ENCODE measurements at places on chromosomes 2 and 18.
A peak's percentile ranks its signal among the peaks of the same experiment; 100 is the strongest.

DNA sequence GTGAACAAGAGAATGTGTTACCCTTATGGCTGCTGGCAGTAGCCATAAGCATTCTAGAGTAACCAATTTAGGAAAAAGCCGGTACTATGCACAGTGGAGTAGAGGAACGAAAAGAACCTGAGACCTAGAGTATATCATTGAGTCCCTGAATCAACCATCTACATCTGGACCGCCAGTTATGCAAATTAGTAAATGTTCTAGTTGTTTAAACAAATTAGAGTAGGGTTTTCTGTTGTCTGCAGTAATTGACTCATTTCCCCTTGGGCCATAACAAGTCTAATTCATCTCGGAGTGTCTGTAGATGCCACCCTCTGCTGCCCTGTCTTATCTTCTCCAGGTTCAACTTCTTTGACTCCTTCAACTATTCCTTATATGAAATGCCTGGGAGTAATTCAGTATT lies 60.1 kb upstream of the CAPN13 start:
- no peak for DNase-seq

DNA sequence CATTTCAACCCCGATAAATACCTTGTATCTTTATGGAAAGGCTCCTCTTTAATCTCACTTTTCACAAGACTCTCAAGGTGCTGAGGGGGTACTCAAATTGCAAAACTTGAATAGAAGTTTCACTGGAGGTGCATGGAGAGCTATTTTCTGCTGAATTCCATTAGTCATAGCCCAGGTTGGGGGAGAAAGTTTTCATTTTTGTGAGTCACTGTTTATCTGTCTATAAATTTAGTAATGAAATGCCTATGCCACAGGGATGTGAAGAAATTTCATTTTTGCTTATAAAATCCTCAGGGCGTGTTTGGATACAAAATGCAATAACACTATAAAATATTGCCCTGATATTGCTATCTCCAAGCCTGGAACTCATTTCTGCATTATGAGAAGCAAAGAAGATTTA lies 346.3 kb downstream of the LRATD1 start:
- no peak for DNase-seq

GRCh38 chr2:218425531-218425930 lies 6.6 kb downstream of the VIL1 start:
- no peak for DNase-seq

DNA sequence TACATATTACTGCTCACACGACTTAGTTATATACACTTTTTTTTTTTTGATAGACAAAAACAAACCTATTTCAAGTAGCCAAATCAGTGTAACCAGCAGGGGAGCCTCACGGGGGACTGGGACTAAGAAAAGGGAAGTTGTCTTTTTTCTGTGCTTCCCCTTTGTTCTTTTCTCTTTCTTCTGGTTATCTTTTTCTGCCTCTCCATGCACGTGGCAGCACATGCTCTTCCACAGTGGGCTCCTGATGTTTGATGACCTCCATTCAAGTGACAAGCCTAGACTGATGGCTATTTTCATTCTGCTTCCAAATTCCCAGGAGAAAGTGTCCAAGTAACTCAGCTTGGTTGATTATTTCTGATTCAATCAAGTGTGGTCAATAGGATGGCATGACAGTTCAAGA lies 98.2 kb upstream of the STK39 start:
- no peak for DNase-seq

DNA sequence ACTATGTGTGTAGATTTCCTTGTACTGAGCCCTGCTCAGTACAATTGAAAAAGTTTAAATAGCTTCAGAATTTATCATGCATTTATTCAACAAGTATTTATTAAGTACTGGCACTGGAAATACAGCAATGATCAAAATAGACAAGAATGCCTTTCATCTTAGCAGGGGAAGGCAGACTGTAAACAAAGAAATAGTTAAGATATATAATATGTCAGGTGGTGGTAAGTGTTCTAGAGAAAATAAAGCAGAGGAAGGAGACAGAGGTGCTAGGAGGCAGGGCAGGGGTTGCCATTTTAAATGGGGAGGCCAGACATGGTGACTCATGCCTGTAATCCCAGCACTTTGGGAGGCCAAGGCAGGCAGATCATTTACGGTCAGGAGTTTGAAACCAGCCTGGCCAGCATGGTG lies 13.6 kb upstream of the LIPG start:
- DNase-seq: peak; percentile 92

DNA sequence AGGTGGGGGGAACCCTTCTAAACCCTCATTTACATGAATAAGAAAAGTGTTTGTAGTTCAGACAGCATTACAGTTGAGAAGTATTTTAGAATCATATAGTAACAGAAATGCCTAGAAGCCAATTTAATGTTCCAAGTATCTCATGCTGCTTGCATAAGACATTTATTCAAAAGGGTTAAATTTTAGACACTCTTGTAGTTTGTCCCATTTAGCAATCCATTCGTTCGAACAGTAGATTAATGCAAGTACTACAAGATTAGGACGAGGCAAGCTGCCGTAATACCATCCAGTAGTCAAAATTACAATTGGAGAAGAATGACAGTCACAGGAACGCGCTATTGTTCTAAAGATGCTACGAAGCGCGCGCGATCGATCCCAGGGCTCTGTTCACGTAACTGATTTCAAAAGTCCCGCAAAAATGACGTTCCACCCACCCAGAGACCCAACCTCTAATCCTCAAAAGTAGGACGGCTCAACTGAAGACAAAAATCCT lies 1.2 kb downstream of the TMEM237 start:
- no peak for DNase-seq

GRCh38 chr2:173750353-173750801 lies 214.8 kb downstream of the SP3 start:
- peak; percentile 60 for DNase-seq

- DNase-seq: peak; percentile 19
These were observed 785 bp downstream of the ZNF892 start for GRCh38 chr2:95208106-95208505.

GRCh38 chr2:157152362-157152761 lies 105.1 kb upstream of the GALNT5 start:
- DNase-seq: no peak

GRCh38 chr2:143551971-143552650 lies 422.9 kb downstream of the ARHGAP15 start:
- no peak for DNase-seq

DNA sequence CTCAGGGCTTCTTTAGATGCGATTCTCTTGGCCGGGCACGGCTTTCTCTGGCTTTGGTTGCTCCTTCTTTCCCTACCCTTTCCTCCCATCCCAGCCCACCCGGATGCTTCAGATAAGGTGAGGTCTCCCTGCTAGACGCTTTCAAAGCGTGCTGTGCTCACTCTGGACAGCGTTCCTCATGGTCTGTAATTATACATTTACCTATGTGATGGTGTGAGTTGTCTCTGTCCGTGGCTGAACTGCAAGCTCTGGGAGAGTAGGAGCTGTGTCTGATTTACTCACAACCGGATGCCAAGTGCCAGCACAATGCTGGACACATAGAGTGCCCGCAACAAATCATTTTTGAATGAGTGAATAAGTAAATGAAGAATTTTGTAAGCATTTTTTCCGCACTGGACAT lies 26.8 kb upstream of the PNPT1 start:
- no peak for DNase-seq

DNA sequence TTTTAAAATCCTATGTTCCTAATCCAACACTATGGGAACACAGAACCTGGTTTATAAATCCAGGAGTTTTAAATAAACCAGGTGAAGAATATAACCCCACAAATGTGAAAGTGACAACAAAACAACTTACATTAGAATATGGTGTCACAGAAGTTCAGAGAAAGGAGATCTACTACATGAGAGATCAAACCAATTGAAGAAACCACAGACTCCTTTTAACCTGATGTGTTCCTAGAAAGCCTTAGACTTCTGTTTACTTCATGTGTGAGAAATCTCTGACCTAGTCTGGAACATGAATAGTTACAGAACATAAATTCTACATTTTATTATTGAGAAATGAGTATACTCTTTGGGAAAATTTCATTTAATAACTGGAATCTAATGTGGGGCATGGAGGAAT lies 165.3 kb downstream of the FTCDNL1 start:
- no peak for DNase-seq

DNA sequence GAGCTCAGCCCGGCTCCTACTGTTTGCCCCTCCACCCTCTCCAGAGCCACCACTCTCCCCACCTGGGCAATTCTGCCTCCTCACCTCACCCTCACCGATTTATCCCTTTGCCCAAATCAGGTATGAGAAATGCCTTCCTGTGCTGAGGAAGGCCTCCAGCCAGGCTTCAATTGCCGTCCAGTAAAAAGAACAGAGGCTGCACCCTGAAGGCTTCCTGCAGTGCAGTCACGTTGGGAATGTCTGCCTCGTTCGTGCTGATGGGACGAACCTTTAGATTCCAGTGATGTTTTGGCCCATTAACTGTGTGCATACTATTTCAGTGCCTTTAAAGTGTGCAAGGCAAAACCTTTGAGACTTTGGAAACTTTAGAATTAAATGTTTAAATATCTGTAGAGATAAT lies 34.2 kb downstream of the ATP6V1C2 start:
- DNase-seq: peak; percentile 49

DNA sequence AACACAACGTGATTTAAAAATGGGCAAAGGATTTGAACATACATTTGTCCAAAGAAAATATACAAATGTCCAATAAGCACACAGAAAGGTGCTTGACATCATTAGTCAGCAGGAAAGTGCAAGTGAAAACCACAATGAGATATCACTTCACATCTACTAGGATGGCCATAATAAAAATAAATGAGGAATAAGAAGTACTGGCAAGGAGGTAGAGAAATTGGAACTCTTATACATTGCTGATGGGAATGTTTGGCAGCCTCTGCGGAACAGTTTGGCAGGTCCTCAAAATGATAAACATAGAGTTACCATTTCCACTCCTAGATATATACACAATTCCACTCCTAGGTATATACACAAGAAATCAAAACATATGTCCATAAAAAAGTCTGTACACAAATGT lies 51.0 kb upstream of the PGAP1 start:
- DNase-seq: peak; percentile 34

DNA sequence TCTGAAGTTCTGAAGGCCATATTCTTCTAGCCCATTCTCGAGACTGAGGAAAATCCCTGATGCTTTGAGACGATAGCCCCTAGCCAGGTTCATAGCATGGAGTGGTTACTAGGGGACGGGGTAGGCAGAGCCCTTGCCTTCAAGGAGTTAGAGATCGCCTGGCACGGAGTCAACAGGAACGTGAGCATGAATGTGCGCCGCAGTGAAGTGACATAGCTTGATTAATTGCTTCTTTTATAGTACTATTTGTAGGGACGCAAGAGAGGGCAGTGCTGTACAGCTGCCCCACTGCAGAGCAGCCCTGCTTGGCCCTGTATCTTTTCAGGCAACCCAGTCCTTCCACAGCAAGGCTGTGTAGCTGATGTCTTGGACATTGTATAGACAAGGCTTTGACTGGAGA lies 26.2 kb downstream of the HRH4 start:
- no peak for DNase-seq

DNA sequence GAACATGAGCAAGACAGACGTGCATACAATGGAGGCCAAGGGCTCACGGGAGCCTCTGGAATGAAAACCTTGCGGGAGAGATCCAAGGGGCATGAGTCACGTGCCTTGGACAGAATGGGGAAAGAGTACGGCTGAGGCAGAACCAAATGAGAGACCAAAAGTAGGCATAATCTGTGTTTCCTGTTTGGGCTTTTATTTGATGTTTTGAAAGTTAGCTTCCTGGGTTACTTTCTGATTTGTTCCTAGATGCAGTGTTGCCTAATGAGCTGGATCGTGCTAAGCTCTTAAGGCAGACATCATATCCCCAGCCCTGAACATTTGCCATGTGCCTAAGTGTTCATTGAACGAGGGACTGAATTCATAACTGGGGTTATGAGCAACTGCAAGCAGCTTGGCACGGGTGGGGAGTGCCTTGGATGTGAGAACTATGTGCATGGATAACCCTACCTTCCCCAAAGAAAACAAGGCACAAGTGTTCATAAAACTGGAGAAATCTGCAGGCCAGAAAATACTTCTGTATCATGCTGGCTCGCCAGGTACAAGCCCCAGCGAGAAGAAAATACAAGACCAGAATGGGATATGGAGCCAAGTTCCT lies 60.3 kb upstream of the RPL31 start:
- DNase-seq: peak; percentile 36

DNA sequence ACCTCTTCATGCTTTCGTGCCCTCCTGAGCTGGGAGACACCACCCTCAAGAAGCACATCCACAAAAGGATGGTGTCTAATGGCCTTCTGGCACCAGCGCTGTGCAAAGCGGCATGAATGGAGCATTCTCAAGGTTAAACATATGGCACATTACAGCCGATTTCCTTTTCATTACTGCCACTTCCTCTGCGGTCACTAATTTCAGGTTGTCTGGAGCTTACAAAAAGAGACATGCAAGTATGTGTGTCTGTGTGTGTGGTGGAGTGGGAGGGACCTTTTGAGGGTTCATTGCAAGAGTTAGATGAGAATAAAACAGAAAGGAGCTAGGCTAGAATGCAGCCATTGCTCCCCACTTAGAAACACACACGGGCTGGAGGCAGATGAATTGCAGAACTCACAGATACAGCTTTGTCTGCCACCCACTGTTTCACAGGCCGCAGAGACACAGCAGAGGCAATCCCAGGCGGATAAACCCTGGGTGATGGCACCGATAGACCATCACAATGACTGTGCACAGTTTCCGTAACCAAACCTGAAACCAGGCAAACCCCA lies 76.0 kb downstream of the TGIF1 start:
- peak; percentile 17 for DNase-seq

DNA sequence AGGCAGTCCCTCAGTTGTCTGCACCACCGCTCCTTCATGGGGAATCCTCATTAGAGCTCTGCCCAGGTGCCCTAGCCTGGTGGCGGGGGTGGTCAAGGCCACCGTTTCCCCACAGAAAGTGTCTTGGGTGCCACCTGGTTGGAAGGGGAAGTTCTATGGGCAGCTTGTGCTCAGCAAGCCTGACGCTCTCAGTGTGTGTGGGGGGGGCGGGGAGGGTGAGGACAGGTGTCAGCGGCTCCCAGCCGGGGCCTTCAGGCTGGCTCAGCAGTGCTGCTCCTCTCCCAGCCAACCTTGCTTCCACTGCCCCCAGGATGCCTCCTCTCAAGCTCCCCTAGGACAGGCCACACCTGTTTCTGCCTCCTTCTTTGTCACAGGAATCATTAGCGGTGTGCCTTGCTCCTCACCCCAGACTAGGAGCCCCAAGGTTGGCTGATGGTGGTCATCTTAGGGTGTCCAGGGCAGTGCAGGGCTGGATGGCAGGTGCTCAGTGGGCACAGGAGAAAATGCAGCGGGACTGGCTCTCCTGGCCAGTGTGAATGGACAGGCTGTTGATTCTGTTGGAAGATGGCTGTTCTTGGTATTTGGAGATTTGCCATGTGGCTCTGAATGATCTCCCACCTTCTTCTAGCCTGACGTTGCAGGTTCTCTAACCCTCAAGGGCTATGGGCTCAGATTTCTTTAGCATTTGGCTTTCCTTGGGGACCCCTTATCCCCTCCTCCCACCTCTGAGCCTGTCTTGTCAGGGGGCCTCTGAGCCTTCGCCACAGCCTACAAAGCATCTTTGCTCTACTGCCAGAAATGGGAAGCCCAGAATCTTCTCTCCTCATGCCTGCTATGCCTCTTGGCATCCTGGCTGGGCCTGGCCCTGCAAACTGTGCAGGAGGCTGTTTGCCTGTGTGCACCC lies 185.8 kb upstream of the HS6ST1 start:
- no peak for DNase-seq

Data from choroid plexus epithelial cell (primary cell).